Foreskin keratinocyte (primary cell): ENCODE measurements at places on chromosomes 16 and 17. TPM values are rescaled to one million over a fixed set of nuclear protein-coding genes. Genes with fewer than 3 reads are reported as not detected.

PLK1 gene
- 55.4 and 78.4 TPM in 2 replicates for total RNA-seq

GJD3 gene
- total RNA-seq: not detected in 2 replicates

ORC6 gene
- 32.9 and 36.1 TPM in 2 replicates for total RNA-seq

DNAAF8 gene
- 0.18 and 0.31 TPM in 2 replicates for total RNA-seq

ZG16B gene
- total RNA-seq: 0.60 and 0.68 TPM in 2 replicates

FBXO39 gene
- 0.25 and 0.92 TPM in 2 replicates for total RNA-seq

RAMP2 gene
- not detected in 2 replicates for total RNA-seq

KRTAP3-1 gene
- not detected in 2 replicates for total RNA-seq

SEPTIN12 gene
- total RNA-seq: not detected in 2 replicates

LRRC37A3 gene
- 0.75 and 1.4 TPM in 2 replicates for total RNA-seq

HASPIN gene
- total RNA-seq: 13.6 and 15.9 TPM in 2 replicates

GPR142 gene
- not detected in 2 replicates for total RNA-seq
